Stimulated activated CD8-positive, alpha-beta memory T cell treated with anti-CD3 and anti-CD28 coated beads, Interleukin-4, amount 100 ng/mL, for 1 hour (primary cell): ENCODE measurements at places on chromosomes 11 and 22.
A peak's percentile ranks its signal among the peaks of the same experiment; 100 is the strongest.

- DNase-seq: no peak
These were observed 1.8 kb upstream of the CHADL start for GRCh38 chr22:41242396-41243117.

DNA sequence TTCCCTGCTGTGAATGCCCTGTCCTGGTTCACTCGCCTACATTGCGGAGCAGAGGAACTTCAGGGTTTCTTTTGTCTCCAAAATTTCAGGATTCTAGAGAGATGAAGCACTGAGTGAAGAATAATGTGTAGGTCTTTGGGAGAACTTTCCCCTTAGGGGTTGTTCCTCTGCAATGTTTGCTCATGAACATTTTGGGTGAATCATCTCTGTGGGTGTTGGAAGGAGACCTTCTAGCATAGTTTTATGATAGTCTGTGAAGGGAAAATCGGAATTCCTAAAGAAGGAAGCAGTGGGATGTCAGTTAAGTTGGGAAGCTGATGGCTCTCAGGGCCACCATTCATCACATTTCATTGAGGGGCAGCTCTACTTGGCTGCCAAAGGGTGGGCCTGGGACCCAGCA is 64.8 kb downstream of the MIAT start:
- no peak for DNase-seq

DNA sequence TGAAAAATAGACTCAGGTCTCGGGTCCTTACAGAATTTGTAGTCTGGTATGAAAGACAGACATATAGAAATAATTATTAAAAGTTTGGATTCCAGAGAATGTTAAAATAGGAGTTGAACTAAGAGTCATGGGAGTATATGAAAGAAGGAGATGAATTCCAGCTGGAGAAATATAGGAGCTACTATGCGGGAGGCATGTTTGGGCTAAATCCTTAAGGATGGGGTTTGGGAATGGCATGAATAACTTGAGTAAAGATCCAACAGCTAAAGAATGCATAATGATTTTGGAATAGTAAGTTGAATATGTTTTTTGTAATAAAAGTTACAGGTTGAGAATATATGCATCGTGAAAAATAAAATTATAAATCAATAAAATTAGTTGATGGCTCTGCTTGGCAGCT is 129.4 kb upstream of the SLC5A12 start:
- DNase-seq: no peak

- peak; percentile 48 for DNase-seq
These were observed 9.8 kb upstream of the FAM111B start for GRCh38 chr11:59097113-59097708.

DNA sequence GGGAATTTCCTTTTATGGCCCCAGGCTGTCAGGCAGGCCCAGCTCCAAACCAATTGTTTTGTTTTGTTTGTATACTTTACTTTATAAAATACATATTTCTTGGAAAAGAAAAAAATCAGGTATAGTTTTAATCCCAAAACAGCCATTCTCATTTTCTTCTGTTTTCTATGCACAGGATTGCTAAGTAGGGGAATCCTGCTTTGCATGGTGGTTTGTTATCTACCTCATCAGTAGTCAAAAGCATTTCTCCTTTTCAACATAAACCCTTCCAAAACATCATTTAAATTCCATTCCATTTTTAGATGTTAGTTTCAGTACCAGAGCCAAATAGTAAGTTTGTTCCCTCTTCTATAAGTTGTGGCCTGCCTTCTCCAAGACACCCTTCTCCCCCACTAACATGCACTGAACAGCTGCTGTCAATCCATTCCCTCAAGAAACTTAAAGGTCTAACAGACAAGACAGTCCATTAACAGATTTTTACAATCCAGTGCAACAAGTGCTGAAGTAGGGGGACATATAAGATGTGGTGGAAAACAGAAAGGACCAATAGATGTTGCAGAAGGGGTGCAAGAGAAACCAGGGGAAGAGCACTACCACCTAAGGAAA is 3.7 kb downstream of the ILK start:
- DNase-seq: no peak

GRCh38 chr11:65661599-65662246 is 993 bp downstream of the RELA start:
- no peak for DNase-seq

DNA sequence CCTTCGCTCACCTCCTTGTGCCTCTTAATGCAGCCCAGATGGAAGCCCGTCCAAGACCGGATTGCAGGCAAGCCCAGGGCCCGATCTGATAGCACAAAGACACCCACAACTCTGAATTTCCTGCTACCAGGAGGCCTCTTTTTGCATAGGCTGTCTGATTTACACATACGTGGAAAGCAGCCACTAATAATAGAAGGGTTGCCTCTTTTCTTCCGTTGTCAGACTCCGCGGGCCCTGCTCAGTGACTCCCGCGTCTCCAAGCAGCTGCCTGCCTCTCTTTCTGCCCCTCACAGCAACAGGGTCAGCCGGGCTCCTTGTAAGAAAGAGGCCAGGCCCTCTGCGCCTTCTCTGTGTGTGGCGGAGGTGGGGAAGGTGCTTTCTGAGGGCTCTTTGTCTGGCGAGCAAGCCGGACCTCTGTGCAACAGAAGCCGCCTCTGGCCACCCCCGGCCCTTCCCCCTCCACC is 26.7 kb downstream of the FLI1 start:
- no peak for DNase-seq

- no peak for DNase-seq
These were observed 1.1 kb upstream of the NECTIN1 start for GRCh38 chr11:119729951-119730613.

DNA sequence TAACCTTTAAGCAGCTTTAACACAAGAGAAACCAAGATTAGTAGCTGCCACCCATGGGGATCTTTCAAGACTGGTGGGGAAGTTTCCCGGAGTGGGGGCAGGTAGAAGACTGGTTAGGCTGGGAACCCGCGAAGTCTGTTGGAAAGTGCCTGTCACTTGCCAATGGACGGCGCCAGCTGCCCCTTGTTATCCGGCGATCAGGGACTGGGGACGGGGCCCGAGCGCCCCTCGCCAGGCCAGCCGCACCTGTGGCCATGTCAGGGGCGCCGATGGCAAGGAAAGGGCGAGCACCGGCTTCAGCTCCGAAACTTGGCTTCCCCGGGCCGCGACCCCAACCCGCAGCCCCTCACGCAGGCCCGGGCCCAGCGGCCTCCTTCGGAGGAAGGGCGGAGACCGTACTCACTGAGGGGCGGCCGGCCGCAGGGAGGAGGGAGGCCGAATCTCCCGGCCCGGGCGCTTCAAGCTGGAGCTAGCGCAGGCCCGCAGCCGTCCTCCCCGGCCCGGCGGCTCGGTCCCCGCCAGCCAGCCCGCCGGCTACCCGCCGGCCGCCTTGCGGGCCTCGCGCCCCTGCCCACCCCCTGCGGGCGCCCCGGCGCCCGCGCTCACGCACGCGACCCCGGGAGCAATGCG is 539 bp downstream of the EIF4ENIF1 start:
- no peak for DNase-seq

GRCh38 chr22:31605851-31606585 is 56.0 kb downstream of the PISD start:
- no peak for DNase-seq

- DNase-seq: no peak
These were observed 5.1 kb downstream of the PARVA start for GRCh38 chr11:12382451-12382850.

- DNase-seq: no peak
These were observed 97.0 kb downstream of the SPON1 start for GRCh38 chr11:14059491-14059890.

GRCh38 chr22:24011735-24012068 is 598 bp downstream of the CABIN1 start:
- no peak for DNase-seq

- DNase-seq: no peak
These were observed 271.7 kb downstream of the BUD13 start for GRCh38 chr11:116500947-116501602.

GRCh38 chr11:121328176-121328966 is 35.8 kb downstream of the SC5D start:
- DNase-seq: no peak

GRCh38 chr11:131999084-131999483 is 628.7 kb downstream of the NTM start:
- no peak for DNase-seq

GRCh38 chr22:45324311-45324711 is 14.6 kb downstream of the FAM118A start:
- no peak for DNase-seq

- no peak for DNase-seq
These were observed 202.7 kb upstream of the MPPED2 start for GRCh38 chr11:30788849-30789248.

DNA sequence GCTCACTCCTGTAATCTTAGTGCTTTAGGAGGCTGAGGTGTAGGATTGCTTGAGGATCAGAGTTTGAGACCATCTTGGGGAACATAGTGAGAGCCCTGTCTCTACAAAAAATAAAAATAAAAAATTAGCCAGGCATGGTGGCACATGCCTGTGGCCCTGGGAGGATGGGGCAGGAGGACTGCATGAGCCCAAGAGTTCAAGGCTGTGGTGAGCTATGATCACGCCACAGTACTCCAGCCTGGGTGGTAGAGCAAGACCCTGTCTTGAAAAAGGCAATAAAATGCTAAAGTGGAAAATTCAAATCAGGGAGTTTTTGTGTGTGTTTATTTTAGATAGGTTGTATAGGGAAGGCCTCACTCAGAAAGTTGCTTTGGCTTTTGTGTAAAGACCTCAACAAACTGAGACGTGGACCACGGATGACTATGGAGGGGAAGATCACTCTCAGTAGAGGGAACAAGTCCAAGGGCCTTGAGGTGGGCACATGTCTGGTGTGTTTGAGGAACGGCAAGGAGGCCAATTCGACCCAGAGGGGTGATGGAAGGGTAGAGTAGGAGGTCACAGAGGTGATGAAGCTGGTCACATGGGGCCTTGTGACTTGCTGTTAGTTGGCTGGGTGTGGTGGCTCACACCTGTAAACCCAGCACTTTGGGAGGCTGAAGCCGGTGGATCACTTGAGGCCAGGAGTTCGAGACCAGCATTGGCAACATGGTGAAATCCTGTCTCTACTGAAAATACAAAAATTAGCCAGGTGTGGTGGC is 35.7 kb downstream of the WEE1 start:
- DNase-seq: no peak

DNA sequence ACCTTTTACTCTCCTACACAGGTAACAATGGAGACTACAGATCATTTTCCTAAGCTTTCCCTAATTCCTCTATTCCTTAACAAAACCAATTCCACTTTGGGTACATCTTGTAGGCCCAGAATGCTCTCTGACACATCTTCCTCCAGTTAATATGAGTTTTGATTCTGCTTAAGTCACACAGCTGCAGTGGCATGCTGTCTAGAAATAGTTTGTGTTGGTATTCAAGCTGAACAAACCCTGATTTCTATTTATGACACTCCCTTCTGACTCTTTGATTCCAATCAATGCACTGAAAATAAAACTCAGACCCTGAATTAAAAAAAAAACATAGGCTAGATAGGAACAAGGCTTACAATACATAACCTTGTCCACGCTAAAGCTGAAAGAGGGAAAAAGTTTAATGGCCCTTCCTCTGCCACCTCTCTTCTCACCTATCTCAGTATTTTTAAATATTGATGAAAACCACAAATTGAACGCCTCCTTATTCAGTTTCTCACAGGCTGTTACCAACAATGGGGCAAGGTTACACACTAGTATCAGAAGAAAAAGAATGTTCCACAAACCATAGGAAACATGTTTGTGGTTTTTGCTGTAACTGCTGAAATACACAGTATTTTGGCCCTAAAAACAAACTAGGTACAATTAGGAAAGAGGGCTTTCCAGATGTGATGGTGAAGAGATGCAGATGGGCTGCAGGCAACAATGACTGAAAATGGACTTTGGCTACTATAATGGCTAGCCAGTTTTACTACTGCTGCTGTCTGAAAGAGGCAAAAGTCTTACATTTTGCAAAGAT is 35.7 kb upstream of the GAB2 start:
- no peak for DNase-seq

- DNase-seq: no peak
These were observed 1.1 kb downstream of the ST13 start for GRCh38 chr22:40855071-40855978.

- no peak for DNase-seq
These were observed 60.6 kb upstream of the CRYBB3 start for GRCh38 chr22:25139062-25139461.

DNA sequence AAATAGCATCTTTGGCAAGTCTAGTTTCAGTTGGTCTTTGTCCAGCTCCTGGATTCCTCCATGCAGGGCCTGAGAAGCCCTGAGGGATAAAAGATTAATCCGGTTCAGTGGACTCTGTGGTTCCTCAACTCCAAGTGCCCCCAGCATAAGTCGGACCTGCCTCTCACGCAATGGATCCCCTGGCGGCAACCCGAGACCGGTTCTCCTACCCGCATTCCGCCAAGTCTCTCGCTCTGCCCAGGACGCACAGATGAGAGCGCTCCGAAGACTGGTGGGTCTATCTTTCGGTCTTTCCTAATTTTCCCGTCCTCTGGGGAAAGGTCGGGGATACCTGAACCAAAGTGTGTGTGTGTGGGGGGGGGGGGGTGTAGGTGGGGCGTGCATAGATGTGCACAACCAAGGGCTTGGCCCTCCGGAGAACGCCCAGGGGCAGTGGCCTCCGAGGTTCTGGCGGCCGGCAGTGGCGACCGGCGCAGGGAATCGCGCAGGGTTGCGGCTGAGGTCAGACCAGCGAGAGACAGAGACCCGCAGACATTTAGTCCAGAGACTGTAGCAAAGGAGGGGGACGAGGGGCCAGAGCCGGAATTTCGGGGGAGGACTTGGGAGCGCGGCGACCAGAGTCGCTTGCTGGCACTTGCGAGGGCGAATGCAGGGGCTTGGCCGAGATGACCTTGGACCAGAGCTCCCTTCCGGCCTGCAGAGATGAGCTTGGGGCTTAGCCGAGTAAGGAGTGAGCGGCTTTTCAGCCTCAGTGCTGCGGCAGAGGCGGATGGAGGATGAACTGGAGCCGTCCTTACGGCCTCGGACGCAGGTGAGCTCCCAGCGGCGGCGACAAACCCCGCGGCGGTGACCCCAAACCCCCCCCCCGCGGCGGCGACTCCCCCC is 712 bp upstream of the SLC2A11 start:
- no peak for DNase-seq

GRCh38 chr11:113884361-113884836 is 9.0 kb upstream of the USP28 start:
- DNase-seq: no peak

DNA sequence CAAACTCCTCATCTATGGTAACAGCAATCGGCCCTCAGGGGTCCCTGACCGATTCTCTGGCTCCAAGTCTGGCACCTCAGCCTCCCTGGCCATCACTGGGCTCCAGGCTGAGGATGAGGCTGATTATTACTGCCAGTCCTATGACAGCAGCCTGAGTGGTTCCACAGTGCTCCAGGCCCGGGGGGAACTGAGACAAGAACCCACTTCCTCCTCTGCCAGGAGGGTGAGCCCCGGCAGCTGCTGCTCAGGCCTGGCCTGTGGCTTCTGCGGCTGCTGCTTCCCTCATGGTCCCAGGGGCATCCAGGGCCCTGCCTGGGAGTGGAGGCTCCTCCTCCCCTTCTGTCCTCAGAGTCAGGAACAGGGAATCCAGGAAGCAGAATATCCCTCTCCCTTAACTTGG is 98.4 kb downstream of the ZNF280B start:
- no peak for DNase-seq

DNA sequence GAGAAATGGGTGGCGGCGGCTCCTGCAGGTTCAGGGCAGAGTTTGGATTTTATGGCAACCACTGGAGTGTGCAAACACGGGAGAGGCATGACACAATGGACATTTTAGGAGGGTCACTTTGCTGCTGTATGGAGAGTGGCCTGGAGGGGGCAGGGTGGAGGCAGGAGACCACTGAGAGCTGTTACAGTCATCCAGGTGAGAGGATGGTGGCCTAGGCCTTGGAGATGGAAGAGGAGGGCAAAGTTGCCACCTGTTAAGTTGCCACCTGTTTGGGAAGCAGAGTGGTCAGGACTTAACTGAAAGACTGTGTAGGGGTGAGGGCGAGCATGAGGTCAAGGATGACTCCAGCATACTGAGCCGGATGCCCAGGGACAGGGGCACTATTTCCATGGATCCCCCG is 2.3 kb upstream of the RAD9A start:
- no peak for DNase-seq
